ENCODE measurements at places on chromosomes 3 and 15. TPM values are rescaled to one million over a fixed set of nuclear protein-coding genes. Genes with fewer than 3 reads are reported as not detected.
A peak's percentile ranks its signal among the peaks of the same experiment; 100 is the strongest.

- no peak for DNase-seq
These were observed 769.5 kb upstream of the DPPA4 start for GRCh38 chr3:110106805-110107204.

- no peak for DNase-seq
These were observed 166.4 kb downstream of the ATG7 start for GRCh38 chr3:11438646-11439045.

DNA sequence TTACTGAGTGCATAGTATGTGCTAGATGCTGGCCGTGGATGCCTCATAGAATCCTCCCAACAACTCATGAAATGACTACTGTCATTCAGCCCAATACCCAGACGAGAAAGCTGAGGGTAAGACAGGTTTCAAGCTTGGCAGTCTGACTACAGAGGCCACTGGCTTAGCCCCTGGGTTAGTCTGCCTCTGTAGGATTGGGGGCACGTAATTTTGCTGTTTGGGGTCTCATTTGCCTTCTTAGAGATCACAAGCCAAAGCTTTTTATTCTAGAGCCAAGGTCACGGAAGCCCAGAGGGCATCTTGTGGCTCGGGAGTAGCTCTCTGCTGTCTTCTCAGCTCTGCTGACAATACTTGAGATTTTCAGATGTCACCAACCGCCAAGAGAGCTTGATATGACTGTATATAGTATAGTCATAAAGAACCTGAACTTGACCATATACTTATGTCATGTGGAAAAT lies 1.0 kb upstream of the CCR5 start:
- DNase-seq, result no peak

GRCh38 chr3:136008732-136009470 lies 43.4 kb downstream of the PPP2R3A start:
- no peak for DNase-seq

- DNase-seq, result no peak
These were observed 392.3 kb upstream of the GRM7 start for GRCh38 chr3:6468589-6468988.

DNA sequence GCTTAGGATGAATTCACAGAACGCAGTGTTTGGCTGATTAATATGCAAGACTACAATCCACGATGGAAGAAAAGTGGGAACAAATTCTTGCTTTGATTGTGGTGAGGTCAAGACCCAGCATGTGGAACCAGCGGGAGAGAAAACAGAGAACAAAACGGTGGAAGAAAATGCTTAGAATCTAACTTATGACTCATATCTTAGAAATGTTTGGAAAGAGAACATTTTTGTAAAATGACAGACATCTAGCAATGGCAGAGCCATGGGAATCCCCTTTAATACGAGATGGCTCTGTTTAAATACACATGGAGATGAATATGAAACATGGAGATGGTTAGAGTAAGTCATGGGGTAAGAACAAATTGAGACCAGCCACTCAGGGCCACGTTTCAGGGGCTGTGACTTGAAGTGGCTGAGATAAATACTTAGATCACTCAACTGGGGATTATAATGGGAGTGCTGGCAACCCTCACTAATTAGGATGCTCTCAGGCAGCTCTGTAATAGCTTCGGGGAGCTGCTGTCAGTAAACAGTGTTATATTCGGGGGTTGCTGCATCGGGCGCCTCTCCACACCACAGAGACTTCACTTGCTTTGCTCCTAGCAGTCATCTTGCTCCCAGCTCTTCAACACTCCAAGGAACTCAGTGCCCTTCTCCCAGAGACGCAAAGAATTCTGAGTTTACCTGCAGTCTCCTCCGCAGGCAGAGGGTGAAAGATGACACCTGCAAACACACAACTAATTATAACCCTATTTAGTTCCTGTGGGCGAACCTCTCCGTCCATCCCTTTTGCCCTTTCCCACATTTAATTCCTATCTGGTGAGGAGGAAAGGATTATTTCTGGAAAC lies 68.0 kb upstream of the ONECUT1 start:
- peak; percentile 45 for DNase-seq

DNA sequence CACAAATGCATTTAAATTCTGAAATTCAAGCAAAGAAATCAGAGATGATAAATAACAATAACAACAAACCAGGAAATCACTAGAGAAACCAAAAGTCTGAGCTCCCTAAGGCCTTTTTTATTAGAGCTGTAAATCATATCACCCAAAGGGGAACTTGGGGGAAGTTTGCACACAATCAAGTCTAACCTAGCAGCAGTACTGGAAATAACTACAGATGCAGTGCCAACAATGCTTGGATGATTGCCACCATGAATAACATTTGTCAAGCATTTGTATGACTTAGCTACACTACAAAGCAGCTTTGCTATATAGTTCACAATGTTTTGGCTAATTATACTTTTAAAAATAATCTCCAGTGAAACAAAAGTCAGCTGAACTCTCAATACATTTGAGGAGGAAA lies 27.8 kb downstream of the SHQ1 start:
- no peak for DNase-seq

The WDR6 gene
- total RNA-seq, result 298 TPM
